ENCODE measurements at places on chromosomes 16 and 17. TPM values are rescaled to one million over a fixed set of nuclear protein-coding genes. Genes with fewer than 3 reads are reported as not detected.

- H3K4me1 ChIP-seq: no peaks in the 10 kb centered on the region
- no peak for DNase-seq
- H3K27ac ChIP-seq: no peak overlapping the region
- H3K36me3 ChIP-seq: no peaks in the 10 kb centered on the region
These were observed 128.9 kb upstream of the PMFBP1 start for GRCh38 chr16:72300892-72301291.

DNA sequence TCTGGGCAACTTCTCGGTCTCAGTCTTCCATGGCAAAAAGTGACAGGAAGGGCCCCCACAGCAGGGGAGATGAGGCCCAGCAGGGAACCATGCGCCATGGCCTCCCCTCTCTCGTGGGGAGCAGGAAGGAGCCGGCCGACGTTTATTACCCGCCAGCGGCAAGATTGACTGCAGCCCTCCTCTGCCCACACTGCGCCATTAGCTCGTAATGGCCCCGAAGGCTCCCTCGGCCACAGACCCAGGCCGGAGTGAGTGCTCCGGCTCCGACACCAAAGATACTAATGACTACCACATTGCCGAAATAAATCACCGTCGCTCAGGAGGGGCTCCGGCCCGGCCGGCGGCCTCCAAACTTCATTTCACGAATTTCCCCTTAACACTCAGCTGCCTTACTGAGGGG is 226.9 kb downstream of the C16orf78 start:
- H3K27ac ChIP-seq: no peak overlapping the region
- DNase-seq: no peak
- no peaks in the 10 kb centered on the region for H3K27me3 ChIP-seq
- H3K4me3 ChIP-seq: no peak overlapping the region
- H3K4me1 ChIP-seq: no peaks in the 10 kb centered on the region
- no peaks in the 10 kb centered on the region for H3K36me3 ChIP-seq

- DNase-seq: no peak
- peaks cover 2% of the 10 kb centered on the region for H3K27me3 ChIP-seq
- no peaks in the 10 kb centered on the region for H3K4me1 ChIP-seq
- H3K4me3 ChIP-seq: no peak overlapping the region
These were observed 134.7 kb upstream of the ELAC2 start for GRCh38 chr17:13152501-13152900.

- no peak overlapping the region for H3K4me3 ChIP-seq
- no peak overlapping the region for H3K27ac ChIP-seq
- H3K36me3 ChIP-seq: no peaks in the 10 kb centered on the region
These were observed 17.4 kb downstream of the TNFRSF13B start for GRCh38 chr17:16954521-16954920.

ITGB4 gene
- 105 TPM for total RNA-seq

DNA sequence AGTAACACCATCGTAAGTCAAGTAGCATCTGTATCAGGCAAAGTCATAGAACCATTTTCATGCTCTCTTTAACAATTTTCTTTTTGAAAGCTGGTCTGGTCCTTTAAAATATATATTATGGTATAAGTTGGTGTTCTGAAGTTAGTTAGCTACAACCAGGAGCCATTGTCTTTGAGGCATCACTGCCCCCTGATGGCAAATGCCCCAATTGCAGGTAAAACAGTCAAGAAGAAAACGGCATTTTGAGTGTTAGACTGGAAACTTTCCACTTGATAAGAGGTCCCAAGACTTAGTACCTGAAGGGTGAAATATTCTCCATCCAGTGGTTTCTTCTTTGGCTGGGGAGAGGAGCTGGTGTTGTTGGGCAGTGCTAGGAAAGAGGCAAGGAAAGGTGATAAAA is 14.1 kb downstream of the TP53 start:
- H3K4me1 ChIP-seq: no peaks in the 10 kb centered on the region
- no peaks in the 10 kb centered on the region for H3K27me3 ChIP-seq
- H3K4me3 ChIP-seq: no peak overlapping the region
- H3K27ac ChIP-seq: no peak overlapping the region
- H3K36me3 ChIP-seq: peaks cover 36% of the 10 kb centered on the region

DNA sequence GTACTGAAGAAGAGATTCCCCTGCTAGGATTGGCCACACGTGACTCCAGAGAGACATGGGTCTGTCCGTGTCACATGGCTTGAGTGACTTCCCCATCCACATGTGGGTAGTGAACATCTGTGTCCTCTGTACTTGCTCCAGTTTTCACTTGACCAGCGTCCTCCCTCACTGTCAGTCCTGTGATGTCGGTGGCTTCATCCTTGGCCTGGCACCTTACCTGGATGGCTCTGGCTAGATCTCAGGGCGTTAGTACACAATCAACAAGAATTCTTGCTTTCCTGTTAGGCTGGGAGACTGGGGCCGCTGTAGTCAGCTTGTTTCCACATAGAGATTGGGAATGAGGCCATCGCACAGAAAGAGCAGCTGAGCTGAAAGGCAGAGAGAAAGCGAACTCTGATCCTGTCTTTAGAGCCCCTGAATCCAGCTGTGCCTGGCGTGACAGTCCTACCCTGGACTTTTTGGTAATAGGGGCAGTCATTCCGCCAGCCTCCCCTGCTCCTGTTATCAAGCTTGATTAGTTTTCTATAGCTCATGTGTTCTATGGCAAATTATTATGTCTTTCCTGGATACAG is 227.3 kb downstream of the SNX29 start:
- no peak overlapping the region for H3K27ac ChIP-seq
- no peak overlapping the region for H3K4me3 ChIP-seq
- no peaks in the 10 kb centered on the region for H3K4me1 ChIP-seq
- no peaks in the 10 kb centered on the region for H3K27me3 ChIP-seq
- no peaks in the 10 kb centered on the region for H3K36me3 ChIP-seq
- no peak for DNase-seq

- no peaks in the 10 kb centered on the region for H3K36me3 ChIP-seq
- H3K4me1 ChIP-seq: no peaks in the 10 kb centered on the region
- DNase-seq: no peak
- no peaks in the 10 kb centered on the region for H3K27me3 ChIP-seq
- H3K27ac ChIP-seq: no peak overlapping the region
These were observed 435.3 kb upstream of the ZFHX3 start for GRCh38 chr16:73483076-73483791.

DNA sequence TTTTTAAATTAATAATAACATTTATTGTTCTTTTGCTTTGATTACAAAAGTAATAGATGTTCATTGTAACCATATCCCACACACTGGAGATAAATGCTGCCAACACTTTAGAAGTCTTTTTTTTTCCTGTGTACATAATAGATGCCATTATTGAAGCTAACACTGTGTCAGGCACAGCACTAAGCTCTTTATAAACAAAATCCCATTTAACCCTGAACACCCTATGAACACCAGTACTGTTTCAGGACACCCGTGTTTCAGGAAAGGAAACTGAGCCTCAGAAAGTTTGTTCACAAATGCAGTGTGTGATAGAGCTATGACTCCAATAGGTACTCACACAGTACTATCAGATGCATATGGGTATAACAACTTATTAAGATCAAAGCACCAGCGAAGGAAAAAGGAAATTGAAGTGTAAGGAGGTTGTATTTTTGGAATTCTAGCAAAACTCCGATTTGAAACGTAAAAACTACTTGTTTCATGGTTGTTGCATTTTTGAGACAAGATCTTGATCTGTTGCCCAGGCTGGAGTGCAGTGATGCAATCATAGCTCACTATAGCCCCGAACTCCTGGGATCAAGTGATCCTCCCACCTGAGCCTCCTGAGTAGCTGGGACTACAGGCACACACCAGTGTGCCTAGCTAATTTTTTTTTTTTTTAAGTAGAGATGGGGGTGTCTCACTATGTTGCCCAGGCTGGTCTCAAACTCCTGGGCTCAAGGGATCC is 2.0 kb upstream of the KIFC3 start:
- H3K36me3 ChIP-seq: no peaks in the 10 kb centered on the region
- DNase-seq: no peak
- H3K27ac ChIP-seq: peak overlapping the region; percentile 44
- no peak overlapping the region for H3K4me3 ChIP-seq
- H3K4me1 ChIP-seq: no peaks in the 10 kb centered on the region

DNA sequence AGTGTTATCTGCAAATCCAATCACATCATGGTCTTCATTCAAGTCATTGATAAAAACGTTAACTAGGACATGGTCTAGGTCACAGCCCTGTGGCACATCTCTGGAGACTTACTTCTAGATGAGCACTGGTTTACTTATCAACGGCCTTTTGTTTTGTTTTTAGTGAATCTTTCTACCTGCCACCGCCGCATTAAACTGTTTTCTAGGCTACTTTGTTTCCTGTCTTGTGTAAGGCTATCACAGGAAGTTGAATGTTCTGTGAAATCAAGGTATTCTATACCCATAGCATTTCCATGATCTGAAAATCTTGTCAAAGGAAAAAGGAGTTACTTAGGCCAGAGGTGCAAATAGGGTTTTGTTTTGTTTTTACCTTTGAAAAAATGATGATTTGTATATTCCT is 26.9 kb downstream of the SOCS3 start:
- no peaks in the 10 kb centered on the region for H3K36me3 ChIP-seq
- H3K27ac ChIP-seq: no peak overlapping the region
- H3K4me1 ChIP-seq: no peaks in the 10 kb centered on the region
- H3K27me3 ChIP-seq: no peaks in the 10 kb centered on the region
- no peak for DNase-seq

- no peak for DNase-seq
- H3K4me3 ChIP-seq: no peak overlapping the region
- H3K4me1 ChIP-seq: no peaks in the 10 kb centered on the region
- no peaks in the 10 kb centered on the region for H3K27me3 ChIP-seq
- H3K27ac ChIP-seq: no peak overlapping the region
These were observed 204.8 kb downstream of the CDH8 start for GRCh38 chr16:61831351-61831917.

RPRML gene
- total RNA-seq: not detected

DNA sequence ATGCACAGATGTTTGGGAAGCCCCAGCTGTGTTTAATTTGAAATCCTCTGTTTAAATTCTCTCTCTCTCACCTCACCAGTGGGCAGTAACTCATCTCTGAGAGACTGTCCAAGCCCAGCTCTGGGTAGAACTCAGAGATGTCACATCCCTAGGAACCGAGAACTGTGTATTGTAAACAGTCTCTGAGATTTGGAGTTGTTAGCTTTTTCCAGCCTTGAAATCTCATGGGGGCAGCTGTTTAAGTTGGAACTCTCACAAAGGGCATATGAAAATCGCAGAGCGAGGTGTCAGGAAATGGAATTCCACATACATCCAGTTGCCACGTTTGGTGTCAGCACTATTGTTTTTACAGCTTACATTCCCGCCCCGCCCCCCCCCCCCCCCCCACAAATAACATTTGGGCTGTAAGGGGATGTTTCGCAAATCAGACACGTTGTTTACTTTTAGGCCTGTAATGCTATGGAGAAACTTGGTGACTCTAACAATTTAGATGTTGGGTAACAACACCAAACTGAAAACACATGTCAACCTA is 34.3 kb downstream of the VPS35L start:
- no peak overlapping the region for H3K4me3 ChIP-seq
- H3K27me3 ChIP-seq: no peaks in the 10 kb centered on the region
- no peak overlapping the region for H3K27ac ChIP-seq
- H3K36me3 ChIP-seq: no peaks in the 10 kb centered on the region
- no peak for DNase-seq

NAA60 gene
- 99.2 TPM for total RNA-seq

- H3K27ac ChIP-seq: no peak overlapping the region
- H3K36me3 ChIP-seq: peaks cover 9% of the 10 kb centered on the region
- H3K4me3 ChIP-seq: no peak overlapping the region
- no peaks in the 10 kb centered on the region for H3K4me1 ChIP-seq
- DNase-seq: no peak
These were observed 7.7 kb downstream of the PSMD7 start for GRCh38 chr16:74304164-74304834.

SLC35G6 gene
- total RNA-seq: not detected

GRCh38 chr16:2054543-2055245 is 6.9 kb downstream of the TSC2 start:
- H3K27ac ChIP-seq: no peak overlapping the region
- no peaks in the 10 kb centered on the region for H3K27me3 ChIP-seq
- H3K4me1 ChIP-seq: no peaks in the 10 kb centered on the region
- DNase-seq: no peak
- peaks cover under 1% of the 10 kb centered on the region for H3K36me3 ChIP-seq

CSH1 gene
- total RNA-seq: not detected

GRCh38 chr16:87322833-87323726 is 5.9 kb upstream of the C16orf95 start:
- H3K27ac ChIP-seq: no peak overlapping the region
- no peaks in the 10 kb centered on the region for H3K27me3 ChIP-seq
- H3K36me3 ChIP-seq: no peaks in the 10 kb centered on the region
- no peak overlapping the region for H3K4me3 ChIP-seq
- no peak for DNase-seq
